ENCODE measurements at places on chromosomes 1 and 21.

GRCh38 chr1:52281518-52281917, 84.5 kb downstream of the CC2D1B start:
- DNase-seq, result no peak

DNA sequence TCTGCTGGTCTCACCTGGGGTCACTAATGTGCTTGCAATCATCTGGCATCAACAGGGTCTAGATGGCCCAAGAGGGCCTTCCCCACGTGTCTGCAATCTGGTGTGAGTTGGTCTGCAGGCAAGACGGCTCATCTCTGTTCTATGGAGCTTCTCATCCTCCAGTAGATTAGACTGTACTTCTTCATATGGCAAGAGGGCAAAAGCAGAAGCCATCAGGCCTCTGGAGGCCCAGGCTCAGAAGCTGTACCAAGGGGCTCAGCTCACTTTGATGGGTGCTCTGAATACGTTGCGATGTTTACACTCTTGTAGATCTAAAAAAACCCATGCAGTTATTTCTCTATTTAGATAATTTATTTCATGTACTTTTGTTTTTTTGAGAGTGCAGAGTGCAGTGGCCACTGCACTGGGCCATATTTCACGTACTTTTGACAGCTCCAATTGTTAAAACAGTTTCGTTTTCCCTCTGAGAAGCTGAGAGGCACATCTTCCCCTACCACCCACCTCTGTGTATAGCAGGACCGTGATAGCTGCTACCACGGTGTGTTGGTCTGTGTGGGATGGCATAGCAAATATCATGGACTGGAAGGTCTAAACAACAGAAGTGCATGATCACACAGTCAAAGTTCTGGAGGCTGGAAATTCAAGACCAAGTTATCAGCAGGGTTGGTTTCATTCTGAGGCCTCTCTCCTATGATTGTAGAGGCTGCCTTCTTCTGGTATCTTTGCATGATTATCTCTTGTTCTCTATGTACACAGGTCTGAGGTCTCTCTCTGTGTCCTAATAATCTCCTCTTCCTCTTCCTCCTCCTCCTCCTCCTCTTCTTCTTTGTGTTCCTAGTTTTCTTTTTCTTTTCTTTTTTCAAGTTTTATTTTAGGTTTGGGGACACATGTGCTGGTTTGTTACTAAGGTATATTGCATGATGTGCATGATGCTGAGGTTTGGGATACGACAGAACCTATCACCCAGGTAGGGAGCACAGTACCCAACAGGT, 17.0 kb downstream of the CITED4 start:
- DNase-seq, result no peak

GRCh38 chr1:196136396-196136795, 471.8 kb downstream of the KCNT2 start:
- DNase-seq, result no peak

DNA sequence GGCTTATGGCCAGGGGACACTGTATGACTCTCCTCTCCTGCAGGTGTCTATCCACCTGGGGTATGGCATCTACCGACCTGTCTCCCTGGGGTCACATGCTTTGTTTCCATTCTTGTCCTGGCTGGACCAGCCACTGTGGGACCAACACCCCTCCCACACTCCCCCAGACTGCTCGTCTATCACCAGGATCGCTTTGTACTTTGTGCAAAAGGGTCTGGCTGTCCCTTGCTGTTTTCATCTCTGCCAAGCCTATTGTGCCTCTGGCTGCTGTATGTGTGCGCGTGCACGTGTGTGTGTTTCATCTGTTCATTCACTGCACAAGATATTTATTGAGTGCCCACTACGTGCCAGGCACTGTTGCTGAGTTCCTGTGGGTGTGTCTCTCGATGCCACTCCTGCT, 25.5 kb downstream of the ETNK2 start:
- no peak for DNase-seq

GRCh38 chr1:25568834-25569596, 25.6 kb downstream of the LDLRAP1 start:
- DNase-seq, result peak; percentile 40

GRCh38 chr21:15400905-15401304, 328.9 kb upstream of the USP25 start:
- no peak for DNase-seq

DNA sequence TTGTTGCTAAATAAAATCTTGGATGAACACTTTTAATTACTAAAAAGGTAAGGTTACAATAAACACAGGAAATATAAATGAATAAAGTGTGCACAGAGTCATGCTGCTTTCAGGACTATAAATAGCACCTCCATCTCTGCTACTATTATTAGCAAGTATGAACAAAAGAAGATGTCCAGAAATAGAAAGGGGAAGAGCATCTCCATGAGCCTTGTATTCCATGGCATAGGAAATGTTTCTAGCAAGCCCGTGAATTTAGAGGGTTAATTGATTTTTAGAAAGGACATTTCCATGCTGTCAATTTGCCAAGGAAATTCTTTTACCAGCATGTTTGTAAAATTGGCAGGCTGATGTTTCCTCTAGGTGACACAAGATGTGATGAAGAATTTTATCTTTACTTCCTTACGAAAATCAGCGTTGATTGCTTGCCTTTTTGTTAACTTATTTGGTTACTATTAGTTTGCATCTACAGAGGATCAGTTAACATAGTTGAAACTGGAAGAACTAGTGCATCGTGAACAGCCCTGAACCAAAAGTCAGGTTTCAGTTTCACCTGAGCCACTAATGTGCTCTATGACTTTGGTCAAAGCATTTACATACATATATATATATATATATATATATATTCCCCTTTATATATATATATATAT, 45.3 kb downstream of the NR5A2 start:
- DNase-seq, result no peak

GRCh38 chr1:231557898-231558707, 29.6 kb downstream of the TSNAX start:
- no peak for DNase-seq

DNA sequence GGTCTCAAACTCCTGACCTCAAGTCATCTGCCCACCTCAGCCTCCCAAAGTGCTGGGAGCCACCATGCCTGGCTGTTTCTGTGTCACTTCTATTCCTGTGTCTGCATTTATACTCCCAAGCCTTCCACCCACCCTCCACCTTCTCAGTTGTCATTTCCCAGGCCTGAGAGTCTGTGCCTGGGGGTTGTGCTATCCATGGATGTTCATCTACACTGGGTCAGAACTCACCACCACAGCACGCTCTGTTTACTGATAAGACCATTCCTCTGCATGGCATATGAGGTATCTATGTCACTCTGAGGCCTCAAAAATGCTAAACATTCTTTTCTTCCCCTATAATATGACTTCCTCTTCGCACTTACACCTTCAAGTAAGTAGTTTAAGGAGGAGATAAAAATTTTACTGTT, 6.1 kb downstream of the NENF start:
- no peak for DNase-seq

DNA sequence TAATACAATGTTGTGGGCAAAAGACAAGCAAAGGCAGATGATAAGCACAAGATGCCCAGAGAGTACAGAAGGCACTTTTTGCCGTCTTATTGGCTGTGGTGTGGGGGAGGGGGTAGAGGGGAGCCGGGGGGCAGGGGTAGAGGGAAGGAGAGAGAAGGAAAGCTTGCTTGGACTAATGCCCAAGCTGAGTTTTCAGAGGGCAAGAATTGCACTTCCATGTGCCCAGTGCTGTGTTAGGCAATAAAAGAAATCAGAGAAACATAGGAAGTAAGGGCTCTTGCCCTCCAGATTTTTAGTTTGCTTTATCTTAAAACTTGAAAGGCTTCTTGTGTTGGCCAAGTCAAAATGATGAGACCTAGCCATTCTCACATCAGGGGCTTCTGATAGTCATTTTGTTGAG, 8.3 kb downstream of the S100A12 start:
- no peak for DNase-seq

GRCh38 chr1:38693031-38693430, 166.5 kb downstream of the RRAGC start:
- DNase-seq, result no peak

GRCh38 chr1:243500512-243500911, 244.7 kb downstream of the SDCCAG8 start:
- no peak for DNase-seq

DNA sequence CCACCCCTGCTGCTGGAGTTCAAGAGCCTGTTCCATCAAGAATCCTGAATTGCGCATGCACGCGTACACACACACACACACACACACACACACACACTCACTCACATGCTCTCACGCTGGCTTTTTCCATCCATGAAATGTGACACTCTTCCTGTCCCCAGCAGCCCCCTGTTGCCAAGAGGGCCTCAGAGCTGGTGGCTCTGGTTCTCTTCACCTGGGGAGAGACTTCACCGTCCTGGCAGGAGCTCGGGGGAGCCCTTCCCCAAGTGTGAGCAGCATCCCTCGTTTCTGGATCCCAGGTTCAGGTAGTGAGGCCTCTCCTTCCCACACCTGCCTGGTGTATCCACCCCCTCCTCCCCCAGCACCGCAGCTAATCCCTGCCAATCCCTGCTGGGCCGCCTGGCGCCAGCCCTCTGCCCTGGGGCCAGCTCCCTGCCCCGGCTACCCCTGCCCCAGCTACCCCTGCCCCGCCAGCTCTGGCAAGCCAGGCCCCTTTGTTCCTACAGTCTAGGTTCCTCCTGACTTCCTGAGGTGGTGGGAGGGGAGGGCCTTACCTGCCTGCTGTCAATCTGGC, 9.9 kb downstream of the PLOD1 start:
- no peak for DNase-seq

DNA sequence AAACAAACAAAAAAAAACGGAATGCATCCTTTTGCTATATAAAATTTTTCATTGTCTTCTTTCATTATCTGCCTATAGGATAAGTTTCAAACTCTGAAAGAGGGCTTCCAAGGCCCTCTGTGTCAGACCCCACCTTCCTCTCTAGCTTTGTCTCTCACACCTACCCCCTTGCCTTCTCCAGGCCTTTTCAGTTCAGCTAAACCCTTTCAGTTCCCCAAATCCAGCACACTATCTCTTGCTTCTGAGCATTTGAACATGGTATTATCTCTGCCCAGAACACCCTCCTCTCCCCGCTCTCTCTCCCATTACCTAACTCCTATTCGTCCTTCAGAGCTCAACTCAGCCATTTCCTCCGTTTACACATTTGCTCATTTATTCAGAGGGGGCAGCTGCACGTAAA, 35.7 kb downstream of the C1orf216 start:
- DNase-seq, result no peak

DNA sequence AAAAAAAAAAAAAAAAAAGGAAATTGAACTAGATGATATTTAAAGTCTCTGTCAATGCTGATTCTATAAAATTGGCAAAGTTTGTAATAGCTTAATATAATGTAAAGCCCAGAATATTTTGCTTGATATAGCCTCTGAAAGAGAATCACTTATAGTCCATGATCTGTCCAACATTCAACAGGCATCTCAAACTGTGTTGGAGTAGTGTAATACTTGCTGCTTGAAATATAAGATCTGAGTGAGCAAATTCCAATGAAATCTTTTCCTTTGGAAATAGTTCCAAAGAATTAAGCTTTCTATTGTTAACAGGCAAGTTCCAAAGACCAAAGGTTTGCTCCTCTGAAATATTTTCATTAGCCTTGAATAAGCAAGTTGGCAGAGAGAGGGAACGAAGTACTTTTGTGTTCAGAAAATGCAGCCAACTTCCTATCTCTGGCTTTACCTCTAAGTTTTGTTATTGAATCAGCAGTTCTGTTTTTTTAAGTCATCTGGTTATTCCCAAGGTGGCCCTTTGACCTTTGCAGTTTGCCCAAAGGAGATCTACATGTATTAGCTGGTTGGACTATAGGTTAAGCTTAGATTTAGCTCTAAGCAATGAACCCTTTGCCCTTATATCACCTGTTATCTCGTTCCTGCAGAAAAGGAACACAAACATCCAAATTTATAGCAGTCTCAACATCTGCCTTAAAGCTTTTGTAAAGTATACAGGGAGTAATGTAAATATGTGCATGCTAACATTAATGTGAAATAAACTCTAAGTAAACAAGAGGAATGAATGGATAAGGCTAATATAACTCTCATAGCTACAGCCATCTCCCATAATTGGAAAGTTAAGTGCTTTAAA, 24.4 kb upstream of the CEP350 start:
- no peak for DNase-seq

GRCh38 chr1:174942547-174943255, 57.0 kb upstream of the CACYBP start:
- no peak for DNase-seq

- DNase-seq, result no peak
Observed at GRCh38 chr1:187009320-187009719, 180.6 kb downstream of the PLA2G4A start.

GRCh38 chr1:11960715-11961114, 19.5 kb upstream of the MFN2 start:
- no peak for DNase-seq

DNA sequence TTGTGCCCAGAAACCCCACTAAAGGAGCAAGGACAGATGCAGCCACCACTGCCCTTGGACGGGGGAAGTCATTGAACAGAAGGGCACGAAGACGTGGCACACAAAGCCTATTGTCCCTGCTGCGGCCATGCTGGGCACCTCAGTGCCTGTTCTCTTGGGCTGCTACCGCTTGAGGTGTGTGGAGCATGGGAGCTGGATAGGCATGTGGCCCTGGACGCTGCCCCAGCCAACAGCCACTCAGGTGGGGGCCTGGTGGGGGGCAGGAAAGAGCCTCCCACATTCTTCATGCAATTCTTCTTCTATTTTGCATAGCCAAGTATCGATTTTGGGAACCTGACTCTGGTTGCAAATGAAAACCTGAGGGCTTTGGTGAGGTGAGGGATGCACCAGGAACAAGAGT, 337.2 kb downstream of the RPS6KC1 start:
- no peak for DNase-seq

DNA sequence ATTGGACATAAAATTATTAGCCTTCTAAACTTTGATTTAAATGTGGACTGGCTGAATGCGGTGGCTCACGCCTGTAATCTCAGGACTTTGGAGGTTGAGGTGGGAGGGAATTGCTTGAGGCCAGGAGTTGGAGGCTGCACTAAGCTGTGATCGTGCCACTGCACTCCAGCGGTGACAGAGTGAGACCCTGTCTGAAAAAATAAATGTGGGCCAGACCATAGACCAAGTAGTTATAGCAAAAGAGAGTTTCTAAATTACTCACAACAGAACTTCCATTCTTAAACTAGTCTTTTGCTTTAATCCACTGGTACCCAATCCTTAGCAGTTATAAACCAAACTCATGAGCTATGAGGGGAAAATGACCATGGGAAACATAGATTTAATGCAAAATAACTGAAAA, 35.2 kb downstream of the RAP1A start:
- DNase-seq, result no peak

- DNase-seq, result no peak
Observed at GRCh38 chr1:117499071-117499470, 106.8 kb upstream of the TENT5C start.
